Panc1 (cell line): ENCODE measurements at places on chromosomes 1 and 21. TPM values are rescaled to one million over a fixed set of nuclear protein-coding genes. Genes with fewer than 3 reads are reported as not detected.

GRCh38 chr1:79310609-79311008, 304.1 kb upstream of the ADGRL4 start:
- H3K36me3 ChIP-seq: no peaks in the 10 kb centered on the region; the same call in 1 of the 2 replicates
- no peak overlapping the region for H3K4me3 ChIP-seq
- H3K27ac ChIP-seq: no peak overlapping the region
- no peak for DNase-seq
- no peaks in the 10 kb centered on the region for H3K27me3 ChIP-seq

GRCh38 chr1:8816831-8817411, 519 bp downstream of the RERE start:
- H3K4me3 ChIP-seq: peak overlapping the region; percentile 91
- no peak for DNase-seq
- no peaks in the 10 kb centered on the region; the same call in 1 of the 2 replicates for H3K36me3 ChIP-seq
- peaks cover 44% of the 10 kb centered on the region for H3K4me1 ChIP-seq
- H3K27ac ChIP-seq: peak overlapping the region; percentile 93
- H3K27me3 ChIP-seq: no peaks in the 10 kb centered on the region

- DNase-seq: no peak
- H3K27me3 ChIP-seq: peaks cover 12% of the 10 kb centered on the region
- no peaks in the 10 kb centered on the region for H3K4me1 ChIP-seq
- H3K27ac ChIP-seq: no peak overlapping the region
- no peak overlapping the region for H3K4me3 ChIP-seq
Observed at GRCh38 chr1:182794676-182795201, 5.2 kb downstream of the NPL start.

DNA sequence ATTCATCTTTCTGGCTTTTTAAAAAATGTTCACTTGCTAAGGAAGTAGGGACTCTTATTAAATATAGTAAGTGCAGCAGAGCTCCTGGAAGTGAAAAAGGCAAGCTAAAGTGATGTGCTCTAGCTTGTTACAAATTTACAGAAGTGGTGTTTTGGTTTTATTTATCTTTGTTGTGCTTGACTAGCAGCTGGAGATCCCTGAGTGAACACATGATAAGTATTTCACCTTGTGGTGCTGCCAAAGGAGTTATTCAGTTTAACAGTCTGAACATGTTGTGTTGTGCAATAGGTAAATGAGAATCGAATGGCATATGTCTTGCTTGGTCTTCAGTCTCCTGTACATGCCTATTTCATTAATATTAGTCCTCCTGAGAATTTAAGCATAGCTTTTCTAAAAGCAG, 315.7 kb downstream of the TPR start:
- no peak overlapping the region for H3K4me3 ChIP-seq
- no peaks in the 10 kb centered on the region for H3K4me1 ChIP-seq
- no peak overlapping the region for H3K27ac ChIP-seq
- DNase-seq: no peak
- H3K36me3 ChIP-seq: no peaks in the 10 kb centered on the region

Gene SMPDL3B
- 1.5 TPM for total RNA-seq

Gene DMRTA2
- total RNA-seq: not detected

DNA sequence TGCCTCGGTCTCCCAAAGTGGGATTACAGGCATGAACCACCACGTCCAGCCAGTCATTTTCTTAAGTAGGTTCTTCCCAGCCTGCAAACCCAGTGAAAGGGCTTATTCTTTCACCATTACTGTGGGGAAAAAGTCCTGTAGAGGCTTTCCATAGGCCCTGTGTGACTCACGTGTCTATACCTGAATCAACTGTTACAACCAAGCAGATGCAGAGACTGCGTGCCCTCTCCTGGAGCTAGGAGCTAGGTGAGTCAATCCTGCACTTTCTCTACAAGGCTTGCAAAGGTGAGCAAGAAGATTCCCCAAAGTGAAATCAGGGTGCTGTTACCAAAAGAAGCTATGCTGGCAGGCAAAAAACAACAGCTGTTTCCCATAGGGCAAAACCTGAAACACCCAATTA, 13.8 kb upstream of the MPZL1 start:
- no peak overlapping the region for H3K4me3 ChIP-seq
- H3K27ac ChIP-seq: no peak overlapping the region
- H3K4me1 ChIP-seq: no peaks in the 10 kb centered on the region
- peaks cover 12% of the 10 kb centered on the region for H3K27me3 ChIP-seq
- no peaks in the 10 kb centered on the region for H3K36me3 ChIP-seq

Gene S100A2
- 6.2 TPM for total RNA-seq

Gene NOS1AP
- 27.9 TPM for total RNA-seq

DNA sequence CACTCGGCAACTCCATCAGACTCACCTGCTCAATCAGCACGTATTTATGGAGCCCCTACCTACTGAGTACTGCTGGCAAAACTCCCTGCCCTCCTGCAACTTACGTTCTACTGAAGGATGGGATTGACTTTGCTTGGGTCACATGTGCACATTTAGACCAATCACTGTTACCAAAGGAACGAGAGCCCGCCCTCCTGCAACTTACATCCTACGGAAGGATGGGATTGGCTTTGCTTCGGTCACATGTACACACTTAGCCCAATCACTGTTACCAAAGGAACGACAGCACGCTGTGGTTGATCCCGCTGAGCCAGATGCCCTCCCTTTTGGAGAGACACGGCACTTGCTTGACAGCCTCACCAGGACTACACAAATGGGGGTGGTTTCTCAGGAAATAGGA, 46.0 kb downstream of the UBIAD1 start:
- no peak overlapping the region for H3K27ac ChIP-seq
- H3K4me1 ChIP-seq: no peaks in the 10 kb centered on the region
- no peaks in the 10 kb centered on the region for H3K36me3 ChIP-seq
- DNase-seq: no peak
- H3K4me3 ChIP-seq: no peak overlapping the region
- no peaks in the 10 kb centered on the region for H3K27me3 ChIP-seq

Gene GDAP2
- total RNA-seq: 14.5 TPM
